ENCODE measurements at places on chromosomes 11 and 22. TPM values are rescaled to one million over a fixed set of nuclear protein-coding genes. Genes with fewer than 3 reads are reported as not detected.

DNA sequence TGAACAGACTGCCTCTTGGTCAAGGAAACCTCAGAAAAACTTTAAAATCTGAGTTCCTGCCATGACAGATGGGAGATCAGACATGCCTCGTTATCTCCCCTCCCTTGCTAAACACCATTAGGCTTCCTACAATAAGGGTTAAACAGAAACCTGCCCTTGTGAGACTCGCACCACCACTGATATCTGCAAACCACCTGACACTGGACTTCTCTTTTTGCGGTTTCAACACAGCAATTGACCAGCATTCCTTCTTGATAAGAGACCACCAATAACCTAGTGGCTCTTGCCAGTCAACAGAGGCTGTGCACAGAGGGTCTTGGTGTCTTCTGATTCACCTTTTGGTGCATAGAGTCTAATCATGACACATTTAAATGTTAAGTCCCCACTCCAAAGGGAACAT is 4.4 kb downstream of the OR5M8 start:
- no peak for DNase-seq

DNA sequence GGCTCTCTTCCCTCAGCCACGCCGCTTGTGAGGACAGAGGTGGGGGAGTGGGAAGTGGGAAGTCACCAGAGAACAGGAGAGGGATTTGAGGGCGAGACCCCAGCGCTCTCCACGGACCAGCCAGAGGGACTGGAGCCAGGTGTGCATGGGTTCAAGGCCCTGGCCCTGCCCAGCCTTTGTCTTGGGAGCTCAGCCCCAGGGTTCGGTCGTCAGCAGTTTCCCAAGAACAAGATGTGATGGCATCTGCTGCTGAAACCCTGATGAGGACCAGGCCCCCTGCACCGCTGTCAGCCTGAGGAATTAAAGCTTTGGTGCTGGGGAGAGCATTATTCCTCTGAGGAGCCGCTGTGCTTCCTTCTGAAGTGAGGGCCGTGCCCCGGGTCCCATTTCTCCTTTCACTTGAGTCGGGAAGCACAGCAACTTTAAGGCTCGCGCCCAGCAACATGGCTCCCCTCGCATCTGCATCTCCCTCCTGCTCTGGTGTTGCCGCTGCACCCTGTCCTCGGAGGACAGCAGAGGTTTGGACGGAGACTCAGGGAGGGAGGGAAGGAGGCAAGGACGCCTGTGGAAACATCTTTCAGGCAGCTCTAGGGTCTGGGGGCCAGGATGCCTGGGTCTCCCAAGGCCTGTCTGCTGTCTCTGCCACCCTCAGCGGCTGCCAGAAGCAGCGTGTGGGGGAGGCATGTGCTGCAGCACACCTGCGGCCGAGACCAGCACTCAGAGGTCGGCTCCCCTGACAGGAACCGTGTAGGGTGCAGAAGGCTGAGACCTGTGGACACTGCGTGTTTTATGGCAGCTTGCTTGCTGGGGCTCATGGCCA is 3.8 kb downstream of the IFITM5 start:
- no peak for DNase-seq

DNA sequence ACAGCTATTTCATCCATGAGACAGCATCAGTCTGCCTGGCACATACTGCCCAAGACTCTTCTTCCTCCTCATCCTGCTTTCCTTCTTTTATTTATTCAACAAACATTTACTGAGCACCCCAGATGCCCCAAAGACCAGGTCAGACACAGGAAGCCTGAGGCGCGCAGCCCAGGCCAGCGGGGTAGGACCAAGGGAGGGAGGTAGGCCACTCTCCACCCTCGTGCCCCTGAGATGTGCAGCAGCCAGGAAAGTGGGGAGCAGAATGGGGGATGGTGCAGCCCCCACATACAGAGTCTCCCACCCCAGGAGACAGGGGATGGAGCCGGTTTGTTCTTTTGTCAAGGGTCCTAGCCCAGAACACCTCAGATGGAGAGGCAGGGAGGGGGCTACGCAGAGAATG is 4.2 kb upstream of the IL2RB start:
- no peak for DNase-seq

GRCh38 chr11:2432628-2433071 is 11.7 kb downstream of the TRPM5 start:
- no peak for DNase-seq

GRCh38 chr11:9386086-9386485 is 1.6 kb downstream of the IPO7 start:
- no peak for DNase-seq

DNA sequence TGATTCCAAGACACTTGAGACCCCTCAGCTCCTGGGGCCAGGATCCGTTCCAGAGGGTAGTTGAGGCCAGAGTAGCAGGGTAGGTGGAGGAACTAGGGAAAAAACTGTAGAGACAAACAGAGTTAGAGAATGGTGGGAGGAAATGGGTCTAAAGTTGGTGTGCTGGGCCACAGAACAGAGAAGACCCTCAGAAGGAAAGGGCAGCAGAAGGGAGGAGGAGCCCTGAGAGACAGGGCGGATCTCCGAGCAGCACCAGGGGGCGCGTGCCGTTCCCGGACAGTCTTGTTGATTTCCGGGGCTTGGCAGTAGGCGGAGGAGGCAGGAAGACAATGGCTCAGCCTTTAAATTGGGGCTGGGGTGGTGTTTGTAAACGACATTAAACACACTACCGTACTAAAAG is 2.4 kb upstream of the CECR2 start:
- no peak for DNase-seq

- DNase-seq = no peak
Observed at GRCh38 chr11:81888391-81888790, 845.3 kb downstream of the FAM181B start.

DNA sequence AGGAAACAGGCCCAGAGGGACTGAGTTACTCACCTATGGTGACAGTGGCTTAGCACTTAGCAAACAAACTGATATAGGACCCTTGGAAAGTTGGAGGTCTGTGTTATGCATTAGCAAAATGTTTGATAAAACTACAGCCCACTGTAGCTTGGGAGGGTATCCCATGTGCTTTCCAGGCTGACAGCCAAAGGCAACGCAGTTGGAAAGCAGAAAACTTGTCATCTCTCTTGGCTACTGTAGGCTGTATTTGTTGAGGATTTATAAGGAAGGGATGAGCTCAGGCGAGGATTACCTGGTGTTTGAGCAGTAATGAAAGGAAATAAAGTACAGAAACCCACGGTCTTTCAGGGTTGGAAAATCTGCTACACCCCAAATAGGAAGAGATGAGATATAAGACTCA is 23.8 kb downstream of the SDHAF2 start:
- no peak for DNase-seq

- no peak for DNase-seq
Observed at GRCh38 chr11:113603277-113604059, 102.6 kb downstream of the TMPRSS5 start.

- no peak for DNase-seq
Observed at GRCh38 chr22:30906946-30907345, 61.6 kb downstream of the MORC2 start.

GRCh38 chr11:32388871-32389770 is 46.2 kb downstream of the WT1 start:
- no peak for DNase-seq

DNA sequence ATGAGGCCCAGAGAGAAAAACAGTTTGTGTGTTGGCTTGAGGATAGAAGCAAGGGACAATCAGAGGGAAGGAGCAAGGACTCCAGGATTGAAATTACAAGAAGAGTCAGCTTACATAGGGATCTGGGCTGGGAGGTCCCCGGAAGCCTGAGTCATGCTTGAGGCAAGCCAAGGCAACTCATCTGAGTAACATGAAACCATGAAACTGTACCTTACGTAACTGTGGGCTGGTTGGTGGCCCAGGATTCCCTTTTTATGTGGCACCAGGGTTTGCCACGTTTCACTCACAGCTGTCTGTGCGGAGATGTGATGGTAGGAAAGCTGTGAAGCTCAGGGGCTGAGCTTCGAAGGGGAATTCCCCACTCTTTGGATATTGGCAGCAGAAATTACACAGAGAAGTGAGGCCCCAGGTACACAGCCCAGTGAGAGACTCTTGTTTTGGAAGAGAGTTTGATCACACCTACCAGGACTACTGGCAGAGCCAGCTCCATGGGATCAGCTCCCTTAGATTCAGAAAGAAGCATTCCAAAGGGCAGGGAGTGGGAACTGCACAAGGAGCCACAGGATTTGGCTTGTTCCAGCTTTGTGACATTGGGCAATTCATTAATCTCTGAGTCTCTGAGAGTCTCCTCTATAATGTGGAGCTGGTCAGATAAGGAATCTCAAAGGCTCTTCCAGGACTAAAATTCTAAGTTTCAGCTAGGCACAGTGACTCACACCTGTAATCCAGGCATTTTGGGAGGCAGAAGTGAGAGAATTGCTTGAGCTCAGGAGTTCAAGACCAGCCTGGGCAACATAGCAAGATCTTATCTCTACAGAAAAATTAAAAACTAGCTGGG is 7.8 kb downstream of the SLC5A1 start:
- peak; percentile 63 for DNase-seq

GRCh38 chr22:48919187-48919590 is 908.5 kb downstream of the BRD1 start:
- no peak for DNase-seq

GRCh38 chr11:101881586-101881985 is 33.2 kb upstream of the CEP126 start:
- no peak for DNase-seq

DNA sequence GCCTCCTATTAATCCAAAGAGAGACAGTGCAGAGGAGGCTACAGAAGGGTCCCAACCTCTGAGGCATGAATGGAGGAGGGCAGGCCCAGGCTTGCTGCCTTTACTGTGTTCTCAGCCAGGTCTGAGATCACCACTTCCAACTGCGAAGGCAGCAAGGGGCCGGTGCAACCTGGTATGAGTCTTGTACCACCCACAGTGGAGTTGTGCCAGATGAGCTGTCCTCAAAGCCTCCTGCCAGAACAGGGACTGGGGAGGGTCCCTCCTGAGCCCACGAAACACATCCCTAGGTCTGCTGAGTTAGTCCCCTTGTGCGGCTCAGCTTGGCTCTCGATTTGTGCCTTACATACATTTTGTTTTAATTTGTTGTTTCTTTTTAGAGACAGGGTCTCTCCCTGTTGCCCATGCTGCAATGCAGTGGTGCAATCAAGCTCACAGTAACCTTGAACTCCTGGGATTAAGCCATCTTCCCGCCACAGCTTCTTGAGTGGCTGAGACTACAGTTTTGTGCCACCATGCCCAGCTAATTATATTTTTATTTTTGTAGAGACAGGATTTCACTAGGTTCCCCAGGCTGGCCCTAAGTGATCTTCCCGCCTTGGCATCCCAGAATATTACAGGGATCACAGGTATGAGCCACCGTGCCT is 9.3 kb downstream of the MIF start:
- no peak for DNase-seq

GRCh38 chr11:128195057-128195751 is 392.2 kb downstream of the ETS1 start:
- no peak for DNase-seq

- DNase-seq = no peak
Observed at GRCh38 chr22:23470811-23471389, 109.2 kb downstream of the IGLL1 start.

Gene DDX25
- not detected for total RNA-seq

Gene C11orf65
- 0.21 TPM for total RNA-seq

Gene NUP50
- 125 TPM for total RNA-seq

Gene MAJIN
- total RNA-seq = not detected

Gene KCNJ4
- not detected for total RNA-seq

Gene FXYD2
- total RNA-seq = 2.0 TPM

Gene CCDC89
- total RNA-seq = not detected

Gene ADM2
- 0.48 TPM for total RNA-seq

Gene CSRP3
- total RNA-seq = not detected

Gene POGLUT3
- 12.4 TPM for total RNA-seq

Data from GM12878 (cell line).